ENCODE measurements at places on chromosomes 6 and 20.

GRCh38 chr6:120826253-120826652 lies 508.0 kb downstream of the TBC1D32 start:
- DNase-seq = peak; percentile 4

- no peak for DNase-seq
Observed at GRCh38 chr6:25482996-25483395, 169.0 kb upstream of the SCGN start.

- no peak for DNase-seq
Observed at GRCh38 chr6:90445533-90446108, 141.3 kb downstream of the MAP3K7 start.

DNA sequence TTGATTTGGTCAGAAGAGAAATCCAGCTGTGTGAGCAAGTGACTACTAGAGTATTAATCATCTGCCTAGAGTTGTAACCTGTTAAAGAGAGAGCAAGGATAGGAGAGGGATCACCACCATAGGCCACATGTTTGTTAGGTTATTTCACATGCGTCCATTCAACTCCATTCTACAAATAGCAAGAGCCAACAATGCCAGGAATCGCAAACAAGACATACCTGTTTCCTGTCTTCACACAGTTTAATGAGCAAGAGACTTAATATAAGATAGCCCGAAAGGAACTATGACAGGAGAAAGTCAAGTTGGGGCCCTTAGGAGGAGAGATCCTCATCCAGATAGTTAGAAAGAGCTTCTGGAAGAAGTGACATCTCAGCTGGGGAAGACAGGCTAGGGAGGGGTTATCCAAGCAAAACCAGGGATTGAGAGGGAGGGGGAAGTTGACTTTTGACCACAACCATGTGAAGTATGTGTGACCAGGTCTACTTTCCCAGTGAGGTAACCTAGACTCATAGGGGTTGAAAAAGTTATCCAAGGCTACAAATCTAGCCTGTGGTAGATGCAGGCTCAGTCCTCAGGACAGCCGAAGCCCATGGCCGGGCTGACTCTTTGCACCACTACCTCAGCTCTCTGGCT lies 147.4 kb downstream of the ALDH8A1 start:
- no peak for DNase-seq

All from NCI-H510A treated with DMSO at 0.1 percent for 48 hours (cell line).